Endodermal cell (in vitro differentiated cells): ENCODE measurements at places on chromosomes 1 and 21. TPM values are rescaled to one million over a fixed set of nuclear protein-coding genes. Genes with fewer than 3 reads are reported as not detected.

DNA sequence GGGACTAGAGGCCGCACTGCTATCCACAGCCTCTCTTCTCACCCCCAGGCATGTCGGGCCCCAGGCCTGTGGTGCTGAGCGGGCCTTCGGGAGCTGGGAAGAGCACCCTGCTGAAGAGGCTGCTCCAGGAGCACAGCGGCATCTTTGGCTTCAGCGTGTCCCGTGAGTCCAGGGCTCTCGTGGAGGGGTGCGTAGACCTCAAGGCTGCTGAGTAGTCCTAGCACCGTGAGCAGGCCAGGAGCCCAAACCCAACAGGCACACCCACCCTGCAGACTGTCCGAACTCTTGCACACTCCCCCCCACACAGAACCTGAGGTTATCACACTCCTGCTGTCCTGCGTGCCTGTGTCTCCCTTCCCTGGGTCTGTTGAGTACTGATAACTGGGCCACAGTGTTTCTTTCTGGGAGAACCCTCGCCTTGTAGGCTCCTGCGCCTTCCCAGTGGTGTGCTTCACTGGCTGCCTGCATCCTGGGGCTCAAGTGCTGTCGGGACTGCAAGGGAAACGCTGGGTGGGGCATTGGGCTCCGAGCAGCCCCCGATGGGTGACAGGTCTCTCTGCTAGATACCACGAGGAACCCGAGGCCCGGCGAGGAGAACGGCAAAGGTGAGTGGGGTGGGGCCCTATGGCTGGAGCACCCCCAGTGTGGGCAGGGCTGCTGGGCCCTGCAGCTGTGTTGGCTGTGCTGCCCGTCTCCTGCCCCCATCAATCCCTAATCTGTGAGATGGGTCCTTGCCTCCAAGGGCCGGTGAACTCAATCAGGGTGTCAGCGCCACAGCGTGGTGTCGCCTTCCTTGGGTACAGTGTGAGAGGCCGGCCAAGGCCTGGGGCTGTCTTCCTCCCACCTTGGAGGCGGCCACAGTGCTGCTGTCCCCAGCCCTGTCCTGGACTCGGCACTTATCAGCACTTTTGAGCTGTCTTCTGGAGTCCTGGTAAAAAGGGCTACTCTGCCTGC is 4.0 kb upstream of the GJC2 start:
- no peak for DNase-seq

DNA sequence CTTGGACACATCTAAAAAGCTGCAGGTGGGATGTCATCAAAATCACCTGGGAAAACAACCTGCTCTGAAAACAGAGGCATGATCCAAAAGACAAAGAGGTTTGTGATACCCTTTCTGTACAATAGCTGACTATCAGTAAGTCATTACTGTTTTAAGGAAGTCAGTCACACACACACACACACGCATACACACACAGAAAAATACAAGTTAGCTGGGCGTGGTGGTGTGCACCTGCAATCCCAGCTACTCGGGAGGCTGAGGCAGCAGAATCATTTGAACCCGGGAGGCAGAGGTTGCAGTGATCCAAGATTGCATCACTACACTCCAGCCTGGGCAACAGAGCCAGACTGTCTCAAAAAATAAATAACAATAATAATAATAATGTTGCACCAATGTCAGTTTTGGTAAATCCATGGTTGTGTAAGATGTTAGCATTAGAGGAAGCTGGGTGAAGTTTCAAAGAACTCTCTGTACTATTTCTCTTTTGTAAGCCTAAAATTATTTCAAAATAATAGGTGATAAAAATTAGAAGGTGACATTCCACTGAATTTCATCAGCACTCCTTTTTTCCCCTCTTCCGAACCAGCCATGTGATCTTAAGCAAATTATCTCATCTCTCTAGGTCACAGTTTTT is 9.9 kb upstream of the HLCS start:
- DNase-seq = no peak

DNA sequence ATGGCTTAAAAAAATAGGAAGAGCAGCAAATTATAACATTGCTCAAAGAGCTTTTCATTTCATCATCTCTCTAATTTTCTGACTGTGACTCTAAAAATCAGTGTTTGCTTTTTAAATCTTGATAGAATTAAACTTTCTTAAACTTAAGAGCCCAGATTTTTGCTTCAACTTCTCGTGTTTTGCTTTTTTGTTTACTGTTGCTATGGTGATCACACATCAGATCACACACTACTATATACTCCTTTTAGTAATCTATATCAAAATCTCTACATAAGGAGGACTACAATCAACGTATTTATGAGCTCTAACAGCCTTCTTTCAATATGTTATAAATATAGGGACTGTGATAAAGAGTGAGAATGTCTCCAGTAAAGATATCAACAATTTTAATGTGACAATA is 537.3 kb downstream of the KCNT2 start:
- DNase-seq = no peak

DNA sequence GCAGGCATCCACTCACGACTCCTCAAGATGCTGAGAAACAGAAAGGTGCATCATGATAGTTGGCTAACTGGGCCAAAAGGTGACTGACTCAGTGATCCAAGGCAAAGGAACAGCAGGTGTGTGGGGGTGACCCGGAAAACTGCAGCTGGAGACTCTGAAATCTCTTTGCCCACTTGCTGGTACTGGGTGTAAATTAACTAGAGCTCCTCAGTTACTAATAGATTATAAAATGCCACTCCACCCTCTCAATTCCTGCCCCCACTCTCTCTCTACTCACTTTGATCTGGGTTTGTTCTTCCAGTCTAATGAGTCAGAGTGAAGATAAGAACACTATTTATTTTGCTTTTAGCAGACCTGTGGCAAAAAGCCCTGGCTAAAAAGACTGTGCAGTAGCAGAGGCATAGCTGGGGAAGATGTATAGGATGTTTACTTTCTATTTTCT is 7.2 kb upstream of the PIGC start:
- DNase-seq = no peak

DNA sequence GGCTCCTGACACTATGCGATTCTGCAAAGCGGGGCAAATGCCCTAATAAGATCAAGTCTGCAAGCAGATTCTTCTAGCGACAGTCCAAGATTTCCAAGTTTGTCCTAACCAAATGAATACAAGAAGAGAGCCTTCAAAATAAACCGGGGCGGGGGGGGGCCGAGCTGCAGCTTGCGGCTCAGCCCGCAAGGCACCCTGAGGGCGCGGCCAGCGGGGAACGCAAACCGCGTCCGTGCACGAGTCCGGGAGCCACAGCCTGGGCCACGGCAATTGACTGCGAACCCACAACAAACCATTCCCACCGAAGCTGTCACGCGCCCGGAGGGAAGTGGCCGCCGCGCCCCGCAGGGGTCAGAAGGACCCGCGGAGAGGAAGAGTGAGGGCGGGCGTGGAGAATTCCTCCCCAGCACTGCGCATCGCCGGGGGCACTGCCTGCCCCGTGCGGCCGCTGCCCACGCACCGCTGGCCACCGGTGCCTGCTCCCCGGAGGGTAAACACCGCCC is 687 bp downstream of the TGFBR3 start:
- no peak for DNase-seq

DNA sequence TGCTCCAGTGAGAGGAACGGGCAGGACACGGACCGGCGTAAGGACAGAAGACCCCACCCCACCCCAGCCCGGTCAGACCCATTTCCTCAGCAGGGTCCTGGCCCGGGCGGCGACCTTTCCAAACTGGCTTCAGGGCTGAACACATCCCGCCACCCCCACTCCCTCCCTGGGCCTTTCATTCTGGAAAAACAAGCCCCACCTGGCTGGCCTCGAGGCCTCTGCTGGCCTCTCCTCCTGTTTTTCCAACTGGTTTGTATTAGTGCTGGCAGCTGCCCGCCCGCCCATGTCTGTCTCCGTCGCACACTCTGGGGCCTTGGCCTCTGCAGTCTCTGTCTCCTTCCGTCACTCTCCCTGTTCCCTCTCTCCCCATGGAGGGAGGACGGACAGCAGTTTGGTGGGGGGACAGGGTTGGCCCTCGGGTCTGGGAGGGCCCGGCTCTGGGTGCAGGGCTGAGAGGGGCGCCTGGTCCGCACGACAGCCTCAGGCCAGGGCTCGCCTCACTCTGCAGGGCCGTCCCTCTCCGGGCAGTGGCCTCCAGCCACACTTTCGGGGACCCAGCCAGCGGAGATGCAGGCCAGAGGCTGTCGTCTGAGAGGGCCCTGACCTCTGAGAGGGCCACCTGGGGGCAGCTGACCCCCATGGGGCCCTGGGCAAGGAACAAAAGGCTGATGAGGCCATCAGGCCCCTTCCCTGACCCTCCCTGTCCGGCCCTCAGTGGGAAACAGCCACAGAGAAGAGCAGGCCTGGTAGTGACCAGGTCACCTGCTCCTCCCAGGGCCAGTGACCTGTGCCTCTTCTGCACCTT is 1.5 kb upstream of the MXRA8 start:
- DNase-seq = no peak

GRCh38 chr1:160483505-160484185 is 39.4 kb downstream of the SLAMF6 start:
- no peak for DNase-seq

Gene VAV3
- 9.6 and 11.0 TPM in 2 replicates for total RNA-seq

Gene DEPDC1
- total RNA-seq = 25.1 and 26.8 TPM in 2 replicates

Gene LHX8
- 0.26 TPM in 1 of 3 replicates, not detected in the others for total RNA-seq

Gene OR10Z1
- total RNA-seq = not detected in 2 replicates
